GM19239 (cell line): ENCODE measurements at places on chromosomes 5 and 9.

GRCh38 chr5:135053278-135053677 lies 19.2 kb upstream of the PITX1 start:
- no peak for DNase-seq

DNA sequence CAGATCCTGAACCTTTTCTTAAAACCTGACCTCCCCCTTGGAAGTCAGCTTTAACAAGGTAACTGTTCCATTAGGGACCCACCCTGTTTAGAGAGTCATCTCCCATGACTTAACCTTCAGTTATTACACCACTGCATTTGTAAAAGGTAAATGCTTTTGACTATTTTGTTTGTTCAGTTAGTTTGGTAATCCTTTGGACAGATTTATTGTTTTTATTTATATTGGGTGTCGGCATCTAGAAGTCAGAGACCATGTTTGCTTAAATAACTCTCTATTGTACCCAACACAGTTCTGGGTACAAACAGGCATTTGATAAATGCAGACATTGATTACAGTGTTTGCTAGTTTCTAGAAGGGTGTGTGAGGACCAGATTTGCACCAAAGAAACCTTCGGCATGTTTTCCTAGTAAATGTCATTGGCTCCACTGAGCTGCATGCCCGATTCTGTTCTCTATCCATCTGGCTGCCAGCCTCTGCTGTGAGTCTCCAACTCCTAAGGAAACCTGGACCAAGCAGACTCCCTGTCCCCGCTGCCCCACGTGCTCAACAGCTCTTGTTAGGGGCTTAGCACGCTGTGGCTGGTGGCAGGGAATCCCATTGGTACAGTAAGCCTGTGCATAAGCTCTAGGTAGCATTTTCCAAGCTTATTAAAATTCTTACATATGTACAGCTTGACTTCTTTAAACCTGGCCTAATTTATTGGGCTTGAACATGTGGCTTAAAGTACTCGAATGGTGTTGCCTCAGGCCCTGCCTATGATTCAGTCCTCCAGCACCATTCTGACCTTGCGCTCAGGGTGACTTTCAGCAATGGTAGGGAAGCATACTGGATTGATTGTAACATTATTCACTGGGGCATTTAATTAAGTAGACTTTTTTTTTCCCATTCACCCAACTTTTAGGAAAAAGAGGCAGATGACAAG lies 6.6 kb downstream of the PCBD2 start:
- DNase-seq, result no peak

GRCh38 chr5:17076272-17076671 lies 140.2 kb upstream of the MYO10 start:
- DNase-seq, result no peak

DNA sequence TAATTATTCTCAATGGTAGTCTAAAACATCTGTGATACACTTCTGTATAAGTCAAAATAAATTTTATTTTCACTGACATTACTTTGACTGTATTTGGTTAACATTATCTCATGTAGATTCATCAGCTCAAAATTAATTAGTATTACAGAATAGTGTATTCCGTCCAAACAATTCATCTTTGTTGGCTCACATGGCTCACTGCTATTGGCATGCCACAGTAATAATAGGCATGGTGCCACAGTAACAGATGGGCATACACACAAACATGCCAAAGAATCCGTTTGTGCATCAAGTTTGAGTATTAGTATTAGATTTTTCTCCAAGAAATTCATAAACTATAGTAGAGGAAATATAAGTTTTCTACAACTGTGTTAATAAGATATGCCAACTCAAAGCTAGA lies 14.2 kb downstream of the AP3B1 start:
- DNase-seq, result no peak

DNA sequence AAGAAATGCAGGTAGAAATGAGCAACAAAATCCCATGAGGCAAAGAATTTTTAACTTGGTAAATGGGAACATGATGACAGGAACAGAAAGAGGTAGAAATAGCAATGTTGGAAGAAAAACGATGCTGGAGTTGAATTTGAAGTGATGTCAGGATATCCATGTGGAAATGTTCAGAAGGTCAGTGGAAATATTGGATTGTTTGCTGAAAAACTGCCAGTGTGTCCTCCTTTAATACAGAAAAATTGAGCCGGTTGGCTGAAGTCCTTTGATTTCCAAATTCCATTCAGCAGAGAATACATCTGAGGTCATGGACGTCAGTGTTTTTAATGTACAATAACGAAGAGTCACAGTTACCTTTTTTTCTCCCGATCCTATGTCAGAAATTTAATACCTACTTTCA lies 110.0 kb upstream of the DMAC1 start:
- no peak for DNase-seq

DNA sequence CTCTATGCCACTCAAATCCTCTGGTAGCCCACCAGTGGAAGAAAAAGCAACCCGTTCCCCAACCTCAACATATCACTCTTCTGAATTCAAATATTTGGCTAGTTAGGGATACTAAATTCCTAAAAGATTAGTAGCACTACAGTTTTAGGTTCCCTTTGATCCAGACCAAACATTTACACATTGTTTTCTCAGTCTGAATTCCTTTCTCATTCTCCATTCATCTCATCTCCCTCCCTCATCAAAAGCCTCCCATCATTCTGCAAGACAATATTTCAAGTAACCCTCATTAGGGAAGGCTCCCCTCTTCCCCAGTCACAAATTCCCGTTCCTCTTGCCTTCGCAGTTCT lies 26.3 kb downstream of the ADAM19 start:
- DNase-seq, result no peak

DNA sequence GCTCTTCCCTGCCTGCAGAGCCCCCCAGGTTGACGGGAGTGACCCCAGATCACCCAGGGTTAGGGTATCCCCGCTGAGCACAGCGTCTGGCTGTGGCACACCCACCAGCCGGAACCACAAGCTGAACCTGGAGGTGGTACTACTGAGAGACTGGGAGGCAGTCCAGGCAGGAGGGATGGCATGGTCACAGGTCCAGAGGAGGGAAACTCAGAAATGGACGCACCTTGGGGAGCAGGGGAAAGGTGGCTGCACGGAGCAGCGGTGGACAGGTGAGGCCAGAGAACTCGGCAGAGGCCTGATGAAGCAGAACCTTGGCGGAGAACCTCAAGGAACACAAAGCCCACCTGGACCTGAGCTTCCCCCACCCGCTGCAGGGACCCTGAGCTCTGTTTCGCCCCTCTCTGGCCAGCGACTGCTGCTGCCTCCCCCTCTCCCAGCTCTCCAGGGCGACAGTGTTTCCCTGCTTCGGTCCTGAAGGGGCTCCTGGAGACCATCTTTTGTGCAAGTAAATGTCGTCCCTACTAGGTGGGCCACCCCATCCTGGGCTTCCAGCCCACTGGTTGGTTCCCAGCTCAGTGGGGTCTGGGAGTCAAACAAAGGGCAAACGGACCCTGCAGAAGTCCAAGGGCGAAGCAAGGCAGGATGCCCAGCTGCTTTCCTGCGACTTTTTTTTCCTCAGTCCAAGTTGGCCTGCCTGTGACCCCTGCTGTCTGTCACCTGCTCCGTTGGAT lies 845 bp downstream of the ADGRD2 start:
- DNase-seq, result no peak

DNA sequence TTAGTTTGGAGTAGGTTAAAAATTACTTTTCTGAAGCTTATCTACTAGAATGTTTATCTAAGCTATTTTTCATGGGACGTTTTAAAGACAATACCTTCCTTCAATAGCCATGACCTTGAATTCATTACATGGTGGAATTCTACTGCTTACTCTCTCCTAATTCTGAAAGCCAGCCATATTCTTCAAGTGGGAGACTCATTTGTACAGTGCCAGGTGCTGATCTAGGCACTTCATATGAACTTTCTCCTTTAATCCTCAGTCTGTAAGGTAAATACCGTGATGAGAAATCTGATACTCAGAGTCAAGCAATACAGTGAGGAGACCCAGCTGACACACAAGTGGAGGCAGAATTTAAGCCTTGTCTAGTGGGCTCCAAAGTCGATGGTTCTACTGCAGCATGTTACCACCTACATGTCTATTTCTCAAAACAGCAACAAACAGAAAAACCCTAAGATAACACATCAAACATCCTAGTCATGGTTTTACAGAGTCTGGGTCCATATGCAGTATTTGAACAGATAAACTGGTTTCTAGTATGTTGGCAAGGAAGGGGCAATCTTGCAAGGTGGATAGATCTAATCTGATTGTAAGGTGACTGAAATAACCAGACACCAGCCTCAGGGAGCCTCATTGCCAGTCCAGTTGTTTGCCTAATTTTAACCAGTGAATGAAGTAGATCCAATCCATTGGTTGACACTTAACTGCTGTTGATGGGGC lies 243.7 kb downstream of the PIK3R1 start:
- no peak for DNase-seq

GRCh38 chr5:8458038-8458383 lies 589.1 kb downstream of the MTRR start:
- DNase-seq, result no peak

DNA sequence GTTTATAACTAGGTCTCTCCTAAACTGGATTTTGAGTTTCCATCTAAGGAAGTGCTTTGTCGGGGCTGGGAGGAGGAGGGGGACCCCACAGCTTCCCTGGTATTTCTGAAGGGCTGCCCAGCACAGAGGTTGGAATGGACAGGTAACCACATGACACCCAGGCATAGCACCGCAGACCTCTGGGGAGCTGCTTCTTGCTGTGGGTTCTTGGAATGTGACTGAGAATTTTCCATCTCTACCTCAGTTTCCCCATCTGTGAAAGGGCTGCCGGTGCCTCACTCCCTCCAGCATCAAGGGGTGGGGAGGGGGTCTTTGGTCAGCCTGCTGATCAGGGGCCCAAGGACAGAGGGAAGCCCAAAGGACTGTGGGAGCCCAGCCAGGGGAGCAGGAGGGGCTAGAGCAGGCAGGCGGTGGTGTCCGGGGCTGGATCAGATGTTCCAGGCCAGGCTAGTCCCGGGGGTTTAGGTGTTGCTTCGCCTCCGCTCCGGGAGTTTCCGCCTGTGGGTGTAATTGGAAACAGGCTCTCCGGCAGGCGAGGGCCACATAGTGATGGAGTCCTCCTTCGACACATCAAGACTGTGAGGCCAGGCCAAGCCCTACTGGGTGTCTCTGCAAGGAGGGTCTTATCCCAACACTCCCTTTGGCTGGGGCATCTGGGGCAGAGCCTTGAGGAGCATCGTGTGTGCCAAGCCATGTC lies 3.3 kb downstream of the OLFML2A start:
- no peak for DNase-seq

DNA sequence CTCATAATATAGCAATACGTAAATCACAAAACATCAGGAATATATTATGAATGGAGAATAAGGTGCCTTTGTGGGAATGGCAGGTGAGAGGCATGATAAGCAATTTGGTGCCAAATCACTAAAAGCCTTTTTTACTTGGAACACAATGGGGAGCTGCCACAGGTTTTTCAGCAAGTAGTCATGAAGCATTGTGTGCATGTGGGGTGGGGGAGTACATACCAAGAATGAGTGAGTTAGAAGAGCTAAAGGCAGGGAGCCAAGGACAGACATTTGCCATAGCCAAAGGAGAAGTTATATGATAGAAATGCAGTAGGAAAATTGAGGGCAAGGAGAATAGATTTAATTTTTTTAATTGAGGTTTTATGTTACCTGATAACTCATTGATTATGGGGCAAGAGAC lies 445.0 kb upstream of the SMC2 start:
- no peak for DNase-seq

DNA sequence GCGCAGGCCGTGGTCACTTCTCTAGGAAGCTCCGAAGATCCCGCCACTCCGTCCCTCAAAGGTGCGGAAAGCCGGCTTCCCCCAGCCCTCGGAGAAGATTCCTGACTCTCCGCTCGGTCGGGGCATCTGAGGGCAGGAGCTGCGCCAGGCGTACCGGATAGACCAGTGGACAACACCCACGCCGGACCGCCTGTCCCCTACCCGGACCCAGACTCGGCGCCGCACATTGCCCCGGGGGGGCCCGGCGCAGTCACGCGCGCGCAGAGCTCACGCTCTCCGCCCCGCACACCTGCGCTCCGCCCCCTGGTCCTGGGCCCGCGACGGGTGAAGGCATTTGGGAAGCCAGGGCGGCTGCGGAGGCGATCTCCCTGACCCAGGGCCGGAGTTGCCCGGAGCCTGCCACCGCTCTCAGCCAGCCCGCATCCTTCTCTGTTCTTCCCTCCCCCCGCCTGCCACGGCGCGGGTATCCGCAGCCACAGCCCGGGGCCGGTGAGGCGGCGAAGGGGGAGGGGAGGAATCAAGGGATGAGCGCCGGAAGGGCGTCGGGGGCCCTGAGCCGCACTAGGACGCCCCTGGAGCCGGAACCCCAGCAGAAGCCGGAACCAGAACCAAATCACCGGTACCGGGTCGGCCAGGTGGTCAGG lies 448 bp downstream of the RELL2 start:
- DNase-seq, result no peak

DNA sequence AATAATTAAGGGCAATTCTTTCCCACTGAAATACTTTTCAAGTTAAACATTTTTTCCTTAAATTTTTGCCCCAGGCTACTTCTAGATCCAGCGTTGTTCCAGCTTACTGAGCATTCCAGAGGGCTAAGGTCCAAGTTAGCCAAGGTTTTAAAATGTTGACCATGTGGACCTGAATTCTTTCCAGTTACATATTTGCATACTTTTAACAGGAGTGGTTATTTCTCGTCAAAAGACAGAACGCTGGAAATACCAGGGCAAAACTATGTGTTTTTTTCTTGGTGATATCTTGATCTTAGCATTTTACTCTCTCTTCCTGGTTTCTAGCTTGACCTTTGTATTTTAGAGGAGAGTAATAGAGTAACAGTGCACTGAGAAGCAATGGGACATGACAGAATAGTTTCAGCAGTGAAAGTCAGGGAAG lies 32.8 kb downstream of the TMC1 start:
- no peak for DNase-seq

DNA sequence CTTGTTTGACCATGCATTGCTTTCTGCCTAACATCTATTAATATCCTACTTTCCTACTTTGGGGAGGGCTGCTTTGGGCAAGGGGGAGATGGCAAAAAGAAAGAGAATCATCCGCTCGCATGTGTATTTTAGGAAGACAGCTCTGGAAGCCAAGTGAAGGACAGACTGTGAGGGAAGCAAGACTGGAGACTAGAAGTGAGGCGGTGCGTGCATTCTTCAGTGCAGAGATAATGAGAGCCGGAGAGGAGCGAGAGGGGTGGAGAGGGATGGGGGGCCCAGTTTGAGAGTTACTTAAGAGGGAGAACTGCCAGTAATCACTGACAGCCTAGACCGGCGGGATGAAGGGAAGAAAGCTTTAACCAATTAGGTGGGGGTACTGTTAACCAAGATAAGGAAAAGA lies 151.7 kb upstream of the RAPGEF1 start:
- DNase-seq, result no peak

GRCh38 chr5:33468775-33469435 lies 28.1 kb downstream of the TARS1 start:
- DNase-seq, result no peak

- DNase-seq, result no peak
Measured at GRCh38 chr5:119385536-119386128, 29.8 kb downstream of the TNFAIP8 start.

- DNase-seq, result no peak
Measured at GRCh38 chr9:26524267-26524666, 368.3 kb downstream of the CAAP1 start.
